Caudate nucleus (tissue), 63 donors: ENCODE measurements at places on chromosomes 5 and 9.

- DNase-seq, result no peak
Measured at GRCh38 chr5:150309886-150310239, 7.2 kb upstream of the ARSI start.

- DNase-seq, result no peak
Measured at GRCh38 chr5:95913663-95914062, 48.0 kb downstream of the ELL2 start.

GRCh38 chr5:83253720-83254119, 176.4 kb downstream of the XRCC4 start:
- DNase-seq, result no peak

DNA sequence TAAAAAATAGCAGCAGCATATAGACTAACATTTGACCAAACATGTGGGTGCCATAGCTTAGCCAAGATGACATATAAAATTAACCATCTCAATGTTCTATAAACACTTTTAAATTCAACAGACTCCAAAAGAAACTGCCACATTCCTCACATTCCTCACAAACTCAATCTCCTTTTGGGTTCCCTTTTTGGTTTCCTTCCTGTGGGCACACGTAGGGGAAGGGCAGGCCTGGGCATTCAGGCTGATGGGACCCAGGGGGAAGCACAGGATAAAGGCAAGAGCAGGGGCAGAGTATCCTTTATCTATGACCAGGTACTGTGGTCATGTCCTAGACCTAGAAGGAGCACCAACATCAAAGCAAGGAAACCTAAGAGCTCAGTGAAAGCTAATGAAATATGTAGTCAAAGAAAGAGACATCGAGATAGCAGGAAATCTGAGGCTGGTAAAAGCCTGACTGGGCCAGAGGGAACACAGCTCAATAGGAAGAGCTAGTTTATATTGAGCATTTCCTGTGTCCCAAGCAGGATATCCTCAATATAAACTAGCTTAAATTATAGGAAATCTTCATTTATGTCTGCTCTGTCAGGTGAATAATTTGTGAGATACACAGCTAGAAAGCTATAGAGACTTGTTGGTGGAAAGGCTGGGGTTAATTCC, 13.6 kb upstream of the ERAP1 start:
- DNase-seq, result no peak

DNA sequence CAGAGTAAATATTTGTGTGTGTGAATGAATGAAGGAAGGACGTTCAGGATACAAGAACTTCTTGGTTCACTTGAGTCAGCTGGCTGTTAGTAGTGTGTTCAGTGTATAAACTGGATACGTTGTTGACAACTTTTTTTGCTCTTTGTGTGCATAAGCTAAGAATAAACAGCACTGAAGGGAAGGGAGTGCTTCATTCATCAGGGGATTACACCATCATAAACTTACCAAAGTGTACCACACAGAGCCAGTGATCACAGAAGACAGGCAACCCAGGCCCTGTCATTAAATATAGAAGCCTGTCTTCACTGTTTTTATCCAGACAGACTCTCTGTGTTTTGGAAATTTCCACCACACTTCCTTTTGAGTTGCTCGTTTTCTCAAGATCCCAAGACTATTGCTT, 55.5 kb upstream of the MEF2C start:
- DNase-seq, result no peak

- no peak for DNase-seq
Measured at GRCh38 chr5:135160036-135160675, 126.1 kb upstream of the PITX1 start.
